ENCODE measurements at places on chromosomes 4 and X. TPM values are rescaled to one million over a fixed set of nuclear protein-coding genes. Genes with fewer than 3 reads are reported as not detected.

MAOA gene
- total RNA-seq, result 41.0 TPM

FAM149A gene
- total RNA-seq, result 15.5 TPM

BLOC1S4 gene
- 7.7 TPM for total RNA-seq

YIPF7 gene
- not detected for total RNA-seq

GRCh38 chrX:138692591-138692990 is 18.9 kb downstream of the FGF13 start:
- DNase-seq, result no peak

DNA sequence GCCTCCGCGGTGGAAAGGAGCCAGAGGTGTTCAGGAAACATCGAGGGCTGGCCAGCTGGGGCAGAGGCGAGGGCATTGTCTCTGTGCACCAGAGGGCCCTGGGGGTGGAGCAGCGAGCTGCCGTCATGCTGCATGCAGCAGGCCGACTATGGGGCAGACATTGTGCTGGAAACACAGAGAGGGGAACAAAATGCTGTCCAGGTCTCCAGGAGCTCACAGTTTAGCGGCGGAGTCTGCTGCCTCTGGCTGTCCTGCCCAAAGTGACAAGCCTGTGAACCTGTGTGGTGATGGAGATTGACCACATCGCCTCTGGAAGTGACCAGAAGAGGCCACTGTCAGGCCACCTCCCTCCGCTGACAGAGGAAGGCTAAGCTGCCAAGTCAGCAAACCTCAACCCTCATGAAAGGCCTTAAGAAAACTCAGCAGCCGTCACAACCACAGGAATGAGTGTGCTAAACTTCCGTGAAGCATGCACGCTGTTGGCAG is 20.1 kb upstream of the SASH3 start:
- no peak for DNase-seq

DNA sequence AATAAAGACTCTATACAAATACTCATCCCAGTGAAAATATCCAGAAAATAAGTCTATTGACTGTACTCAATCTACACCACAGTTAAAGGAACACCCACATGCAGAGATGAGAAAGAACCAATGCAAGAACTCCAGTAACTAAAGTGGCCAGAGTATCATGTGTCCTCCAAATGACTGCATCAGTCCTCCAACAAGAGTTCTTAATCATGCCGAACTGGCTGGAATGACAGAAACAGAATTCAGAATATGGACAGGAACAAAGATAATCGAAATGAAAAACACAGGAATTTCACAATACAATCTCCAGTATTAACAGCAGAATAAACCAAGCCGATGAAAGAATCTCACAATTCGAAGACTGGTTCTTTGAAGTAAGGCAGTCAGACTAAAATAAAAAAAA is 210.3 kb downstream of the TBCK start:
- no peak for DNase-seq
